Left lobe of liver (tissue), 2 donors: ENCODE measurements at places on chromosomes 6 and 20. TPM values are rescaled to one million over a fixed set of nuclear protein-coding genes. Genes with fewer than 3 reads are reported as not detected.

The PRSS35 gene
- not detected for total RNA-seq

The LST1 gene
- total RNA-seq, result 10.2 TPM

The FERMT1 gene
- 0.23 TPM for total RNA-seq

The C6orf58 gene
- not detected for total RNA-seq

The PRRT1 gene
- total RNA-seq, result 0.38 TPM

The ADGRF5 gene
- 8.3 TPM for total RNA-seq

DNA sequence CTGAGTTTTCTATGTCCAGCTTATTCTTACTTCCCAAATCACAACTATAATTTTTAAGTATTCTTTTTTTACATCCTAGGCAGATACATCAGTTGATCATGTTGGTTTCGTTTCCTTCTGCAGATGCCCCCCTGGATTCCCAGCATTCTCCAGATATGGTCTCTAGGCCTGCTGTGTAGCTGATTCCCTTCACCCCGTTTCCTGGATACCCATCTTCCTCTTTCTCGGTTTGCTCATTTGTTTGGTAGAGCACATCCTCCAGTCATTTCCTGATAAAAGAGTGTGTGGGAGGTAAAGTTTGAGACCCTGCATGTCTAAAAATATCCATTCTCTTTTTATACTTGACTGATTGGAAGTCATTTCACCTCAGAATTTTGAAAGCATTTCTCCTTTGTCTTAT lies 66.4 kb downstream of the ANKS1A start:
- DNase-seq, result no peak

DNA sequence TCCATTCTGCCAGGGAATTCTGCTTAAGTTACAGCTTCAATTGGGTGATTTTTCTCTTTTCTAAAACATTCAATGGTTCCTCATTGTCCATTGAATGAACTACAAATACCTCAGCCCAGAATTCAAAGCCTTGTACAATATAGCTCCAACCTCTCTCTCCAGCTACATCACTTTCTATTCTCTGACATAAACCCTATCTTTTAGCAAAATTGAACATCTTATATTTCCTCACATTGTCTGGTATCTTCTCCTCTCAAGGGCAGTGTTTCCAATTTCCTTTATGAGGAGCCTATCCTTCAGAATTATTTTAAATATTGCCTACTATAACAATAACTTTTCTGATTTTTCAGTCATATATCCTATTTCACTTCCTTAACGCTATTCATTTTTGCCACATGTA lies 203.6 kb upstream of the RNF217 start:
- DNase-seq, result no peak

DNA sequence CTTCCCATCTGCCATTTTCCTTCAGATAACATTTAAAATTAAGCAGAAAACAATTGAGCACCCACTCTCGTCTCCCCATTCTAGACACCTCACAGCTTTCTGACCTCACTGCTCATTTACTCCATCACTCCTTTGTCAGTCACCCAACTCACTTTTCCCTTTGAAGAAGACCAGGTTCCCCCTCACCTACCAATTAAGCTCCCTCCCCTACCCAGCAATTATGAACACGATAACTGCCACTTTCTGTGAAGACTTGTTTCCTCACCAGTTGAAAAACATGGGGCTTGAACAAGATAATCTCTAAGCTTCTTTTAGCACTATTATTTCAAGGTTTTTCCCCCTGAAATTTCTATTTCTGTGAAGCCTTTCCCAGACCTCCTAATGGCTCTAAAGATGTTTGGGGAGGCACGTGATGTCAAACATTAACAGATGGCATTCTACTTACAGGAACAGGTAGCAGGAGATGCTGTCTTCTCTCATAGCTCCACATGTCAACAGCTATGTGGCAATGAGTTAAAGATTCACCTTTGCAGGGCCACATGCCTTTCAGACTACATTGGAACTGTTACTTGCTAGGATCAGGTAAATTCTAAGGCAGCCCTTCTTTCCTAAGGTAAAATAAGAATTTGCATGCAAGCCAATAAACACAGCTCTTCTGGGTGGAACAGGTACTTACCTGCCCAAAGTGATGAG lies 24.8 kb upstream of the SLA2 start:
- no peak for DNase-seq
